ENCODE measurements at places on chromosomes 1 and 21.
A peak's percentile ranks its signal among the peaks of the same experiment; 100 is the strongest.

- no peak for DNase-seq
These were observed 223.8 kb upstream of the TMEM51 start for GRCh38 chr1:14929547-14930246.

- DNase-seq: no peak
These were observed 29.1 kb upstream of the C21orf91 start for GRCh38 chr21:17848228-17848627.

DNA sequence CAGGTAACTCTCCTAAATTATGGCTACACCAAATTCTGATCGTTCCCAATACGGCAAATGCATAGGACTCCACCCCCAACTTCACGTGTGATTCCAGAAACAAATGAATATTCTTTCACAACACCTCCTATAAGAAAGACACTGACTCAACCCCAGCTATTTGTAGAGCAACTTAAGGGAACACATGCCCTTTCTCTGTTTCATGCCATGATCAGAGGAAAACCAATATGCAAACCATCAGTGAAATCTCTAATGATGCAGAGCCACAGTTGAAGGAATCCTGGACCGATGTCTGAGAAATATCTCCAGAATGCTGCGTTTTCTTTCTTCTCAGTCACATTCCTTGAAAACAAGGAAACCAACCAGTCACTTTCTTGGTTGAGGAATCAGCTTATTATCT, 164.2 kb upstream of the PTBP2 start:
- DNase-seq: no peak

DNA sequence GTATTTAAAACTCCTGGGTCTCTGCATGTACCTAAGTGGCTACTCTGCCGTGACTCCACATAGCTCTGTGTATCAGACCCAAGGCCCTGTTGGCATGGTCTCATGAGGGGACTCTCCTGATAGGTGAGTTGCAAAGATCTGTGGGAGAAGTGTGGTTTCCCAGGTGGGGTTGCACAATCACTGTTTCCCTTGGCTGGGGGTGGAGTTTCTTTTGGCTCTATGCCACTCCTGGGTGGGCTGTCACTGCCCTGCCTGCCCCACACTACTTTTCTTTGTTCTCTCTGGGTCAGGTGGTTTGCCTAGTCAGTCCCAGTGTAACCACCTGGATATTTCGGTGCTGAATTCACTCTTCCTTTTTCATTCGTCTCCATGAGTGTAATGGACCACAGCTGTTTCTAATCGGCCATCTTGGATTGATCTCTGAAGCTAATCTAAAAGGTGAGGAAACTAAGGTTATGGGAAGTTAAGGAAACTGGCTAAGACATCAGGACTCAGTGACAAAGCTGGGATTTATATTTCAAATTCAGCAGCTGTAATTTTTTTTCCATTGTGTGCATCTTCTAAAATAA, 97.1 kb upstream of the CACYBP start:
- no peak for DNase-seq

GRCh38 chr21:35404247-35404646, 355.1 kb upstream of the RUNX1 start:
- no peak for DNase-seq

- DNase-seq: no peak
These were observed 46.3 kb downstream of the ITPKB start for GRCh38 chr1:226692823-226693222.

- no peak for DNase-seq
These were observed 19.6 kb upstream of the ZNF648 start for GRCh38 chr1:182080955-182081582.

GRCh38 chr1:59455206-59455605, 158.3 kb downstream of the FGGY start:
- DNase-seq: no peak

DNA sequence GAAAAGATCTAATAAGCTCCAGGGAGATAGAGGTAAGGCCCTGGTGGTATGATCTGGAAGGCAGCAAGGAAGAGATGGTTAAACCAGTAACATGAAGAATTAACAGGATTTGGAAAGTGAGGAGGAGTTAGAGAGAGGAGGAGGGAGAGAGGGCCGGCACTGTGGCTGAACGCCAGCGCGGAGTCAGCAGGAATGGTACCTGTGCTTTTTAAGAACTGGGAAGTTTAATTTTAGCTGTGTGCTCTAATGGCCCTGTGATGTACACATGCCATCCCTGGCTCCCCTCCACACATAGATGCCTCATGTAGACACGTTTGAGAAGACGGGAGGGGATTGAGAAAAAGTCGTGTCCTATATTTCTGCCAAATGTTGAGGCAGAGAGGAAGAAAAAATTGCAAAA, 13.8 kb upstream of the AVPR1B start:
- no peak for DNase-seq

DNA sequence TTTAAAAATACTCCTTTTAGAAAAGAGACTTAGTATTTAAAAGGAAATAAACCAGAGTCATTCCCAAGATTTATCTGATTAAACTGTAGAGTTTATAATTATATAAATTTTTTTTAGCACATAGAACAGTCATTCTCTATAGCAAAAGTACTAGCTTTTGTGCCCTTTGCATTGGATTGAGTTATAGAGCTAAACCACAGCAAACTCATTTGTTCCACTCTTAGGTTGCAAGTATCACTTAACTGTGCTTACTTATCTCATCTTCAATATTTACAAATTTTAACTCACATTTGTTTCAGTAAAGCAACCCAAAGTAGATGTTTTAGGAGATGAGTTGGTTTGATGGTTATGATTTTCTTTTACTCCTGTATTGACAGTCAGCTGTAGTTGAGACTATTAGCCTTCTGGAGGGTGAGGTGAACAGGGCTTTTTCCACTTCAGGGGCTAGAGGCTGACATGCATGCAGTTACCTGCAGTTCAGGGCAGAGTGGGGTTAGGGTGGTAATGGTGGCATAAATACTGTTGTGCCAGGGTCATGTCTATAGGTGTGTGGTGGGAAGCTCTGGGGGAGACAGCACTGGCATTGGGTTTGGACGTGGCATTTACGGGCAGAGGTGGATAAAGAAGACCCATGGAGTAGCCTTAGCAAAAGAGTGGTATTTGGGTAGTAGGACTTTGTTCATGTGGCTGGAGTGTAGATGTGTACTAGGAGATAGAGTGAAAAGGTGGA, 42.1 kb downstream of the DYRK1A start:
- DNase-seq: no peak

DNA sequence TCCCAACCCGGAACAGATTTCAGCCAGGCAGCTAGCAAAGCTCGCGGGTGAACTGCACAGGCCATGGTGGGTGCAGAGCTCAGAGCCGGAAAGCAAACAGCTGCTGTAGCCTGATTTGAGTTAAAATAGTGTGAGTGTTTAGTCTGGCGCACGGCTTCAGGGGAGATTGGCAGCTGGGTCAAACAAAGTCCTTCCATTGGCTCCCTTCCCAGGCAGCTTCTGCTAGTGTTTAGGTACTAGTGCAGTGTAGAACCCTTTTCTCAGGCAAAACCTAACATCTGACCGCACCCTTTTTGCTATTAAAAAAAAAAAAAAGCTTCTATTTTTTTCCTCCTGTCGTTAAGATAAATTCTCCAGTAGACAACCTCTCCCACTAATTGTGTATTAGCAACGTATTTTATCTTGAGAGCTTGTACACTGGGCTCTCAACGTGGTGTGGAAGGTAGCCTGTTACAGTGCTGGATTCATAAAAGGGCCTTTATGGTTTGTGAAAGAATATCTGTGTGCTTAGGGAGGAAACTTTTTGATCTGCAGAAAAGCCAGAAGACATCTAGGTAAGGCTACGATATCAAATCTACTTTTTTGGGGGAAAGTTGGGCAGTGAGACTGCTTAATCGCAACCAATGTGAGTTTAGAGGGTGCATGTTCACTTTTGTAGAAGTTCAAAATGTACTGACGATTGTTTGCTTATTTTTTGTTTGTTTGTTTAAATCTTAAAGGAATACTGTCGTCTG, 689.6 kb downstream of the USP25 start:
- no peak for DNase-seq

DNA sequence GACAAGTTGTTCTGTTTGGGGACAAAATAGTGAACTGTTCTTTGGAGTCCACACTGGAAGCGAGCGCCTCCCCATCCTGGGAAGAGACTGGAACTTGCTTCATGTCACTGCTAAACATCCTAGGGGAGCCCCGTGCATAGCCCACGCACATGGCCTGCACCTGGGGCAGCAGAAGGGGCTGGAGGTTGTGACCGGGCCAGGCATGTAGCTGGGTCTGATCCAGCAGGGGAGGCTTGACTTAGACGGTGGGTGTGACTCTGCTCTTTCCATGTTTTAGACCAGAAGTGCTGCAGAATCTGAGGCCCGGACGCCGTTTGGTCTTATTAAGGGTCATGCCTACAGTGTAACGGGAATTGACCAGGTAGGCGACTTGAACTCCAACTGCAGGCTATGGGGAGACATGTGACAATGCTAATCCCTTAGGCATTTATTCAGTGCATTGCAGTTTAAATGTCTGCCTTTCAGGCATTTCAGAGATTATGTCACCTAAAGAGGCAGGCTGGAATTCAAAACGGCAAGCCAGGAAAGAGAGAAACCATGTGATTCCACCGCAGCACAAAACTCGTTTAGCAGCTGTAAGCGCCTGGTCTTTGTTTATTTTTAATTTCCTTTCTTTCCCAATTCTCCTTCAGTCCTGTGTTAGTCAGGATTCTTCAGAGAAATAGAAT, 21.8 kb downstream of the CAPN9 start:
- no peak for DNase-seq

DNA sequence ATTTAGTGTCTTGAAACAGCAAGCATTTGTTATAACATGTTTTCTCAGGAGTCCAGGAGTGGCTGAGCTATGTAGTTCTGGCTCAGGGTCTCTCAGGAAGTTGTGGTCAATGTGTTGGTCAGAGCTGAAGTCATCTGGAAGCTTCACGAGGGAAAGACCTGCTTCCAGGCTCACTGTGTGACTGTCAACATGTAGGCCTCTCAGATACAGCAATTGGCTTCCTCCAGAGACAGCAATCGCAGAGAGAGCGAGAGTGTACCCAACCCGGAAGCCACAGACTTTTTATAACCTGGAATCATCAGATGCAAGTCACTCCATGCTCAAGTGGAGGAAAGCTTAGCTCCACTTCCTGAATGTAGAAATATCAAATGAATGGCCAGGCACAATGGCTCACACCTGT, 40.9 kb downstream of the TNFRSF9 start:
- no peak for DNase-seq

GRCh38 chr1:232904566-232904965, 45.8 kb upstream of the NTPCR start:
- DNase-seq: no peak

- no peak for DNase-seq
These were observed 129.9 kb downstream of the SLC30A10 start for GRCh38 chr1:219798283-219799030.

- no peak for DNase-seq
These were observed 14.7 kb downstream of the UCK2 start for GRCh38 chr1:165842023-165842670.

DNA sequence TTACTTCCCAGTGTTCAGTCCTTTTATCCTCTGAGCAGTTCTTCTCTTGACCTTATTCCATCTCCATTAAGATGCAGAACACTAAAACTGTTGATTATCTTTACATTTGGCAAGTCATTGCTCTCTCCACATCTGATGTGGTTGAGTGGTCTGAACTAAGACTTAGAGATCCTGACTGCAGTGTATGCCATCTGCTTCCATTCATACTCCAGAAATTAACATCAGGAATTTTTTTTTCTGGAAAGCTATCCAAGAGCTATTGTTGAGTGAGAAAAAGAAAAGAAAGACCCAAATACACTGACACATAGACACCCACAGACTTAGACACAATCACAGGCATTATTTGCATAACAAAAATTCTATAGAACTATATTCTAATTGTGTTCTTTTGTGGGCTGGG, 3.7 kb upstream of the TRIM62 start:
- DNase-seq: no peak

GRCh38 chr1:192518700-192519099, 56.9 kb upstream of the RGS1 start:
- DNase-seq: no peak

DNA sequence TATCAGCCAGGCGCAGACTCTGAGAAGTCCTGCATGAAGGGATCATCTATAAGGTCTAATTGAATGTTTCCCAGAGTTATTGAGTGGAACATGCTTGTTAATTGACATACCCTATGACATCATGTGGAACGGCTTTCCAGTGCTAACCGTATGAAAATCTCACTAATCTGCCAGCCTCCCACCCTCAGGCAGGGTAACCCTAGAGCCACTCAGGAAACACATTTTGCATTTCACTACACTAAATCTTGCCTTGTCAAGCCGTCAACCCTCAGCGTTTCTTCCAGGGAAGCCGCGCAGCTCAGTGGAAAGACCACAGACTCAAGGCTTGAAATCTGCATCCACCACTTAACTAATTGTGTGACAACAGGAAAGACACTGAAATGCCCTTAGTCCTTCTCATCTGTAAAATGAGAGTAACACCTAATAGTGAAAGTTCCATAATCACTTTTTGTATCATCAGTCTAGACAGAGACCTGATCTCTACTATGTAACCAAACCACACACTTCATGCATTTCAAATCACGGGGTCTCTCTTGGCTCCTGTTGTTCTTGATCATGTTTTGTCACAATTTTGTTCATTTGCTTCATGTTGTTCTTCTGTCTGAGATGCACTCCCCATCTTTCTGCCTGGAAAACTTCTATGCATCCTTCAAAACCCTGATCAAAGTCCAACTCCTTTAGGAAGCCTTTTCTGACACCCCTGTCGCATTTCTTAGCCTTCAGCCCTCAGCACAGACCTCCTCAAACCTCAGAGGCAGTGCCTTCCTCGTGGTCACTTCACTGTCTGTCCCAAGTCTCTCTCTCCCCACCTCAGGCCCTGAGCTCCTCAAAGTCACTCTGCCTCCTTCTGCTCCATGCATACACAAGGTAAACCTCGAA, 246.5 kb downstream of the TOMM20 start:
- no peak for DNase-seq

- no peak for DNase-seq
These were observed 163.7 kb downstream of the ROR1 start for GRCh38 chr1:63937461-63938022.

DNA sequence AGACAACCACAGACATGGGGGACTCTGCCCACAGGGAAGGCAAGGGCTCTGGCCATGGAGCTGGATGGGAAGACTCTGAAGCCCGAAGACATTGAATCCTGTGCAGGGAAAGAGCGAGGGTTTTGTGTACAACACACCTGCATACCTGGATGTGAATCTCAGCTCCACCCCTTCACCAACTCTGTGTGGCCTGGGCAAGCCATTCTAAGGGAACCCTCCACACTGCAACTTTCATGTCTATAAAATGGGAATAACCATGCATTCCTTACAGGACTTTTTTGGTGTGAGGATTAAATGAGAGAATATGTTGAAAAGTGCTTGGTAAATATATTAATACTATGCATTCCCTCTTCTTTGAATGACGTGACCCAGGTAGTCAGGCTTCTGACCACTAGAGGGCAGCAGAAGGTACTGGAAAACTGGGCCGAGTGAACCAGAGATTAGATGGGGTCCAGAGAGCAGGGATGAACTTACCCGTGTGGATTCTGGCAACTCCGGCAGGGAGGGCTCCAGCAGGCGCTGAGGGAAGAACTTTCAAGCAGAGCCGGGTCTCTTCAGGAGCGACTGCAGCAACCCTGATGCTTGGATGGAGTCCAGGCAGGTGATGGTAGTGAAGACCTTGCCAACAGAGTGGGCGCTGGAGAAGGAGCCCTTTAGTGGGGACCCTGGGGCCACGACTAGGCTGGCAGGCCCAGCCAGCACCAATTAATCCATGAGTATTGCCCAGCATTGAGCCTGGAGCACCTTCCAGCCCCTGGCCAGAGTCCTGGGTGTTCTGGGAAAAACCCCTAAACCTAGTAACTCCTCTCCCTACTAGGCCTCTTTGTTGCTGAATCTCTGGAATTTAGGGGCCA, 834 bp upstream of the ELF3 start:
- peak; percentile 48 for DNase-seq

GRCh38 chr1:167554028-167554779, 642 bp upstream of the CREG1 start:
- DNase-seq: no peak
